Stimulated activated CD4-positive, alpha-beta T cell treated with anti-CD3 and anti-CD28 coated beads, Interleukin-12 subunit alpha, Interleukin-12 subunit beta, amount 100 ng/mL, for 4 hours (primary cell): ENCODE measurements at places on chromosomes 4 and X.

GRCh38 chrX:121028419-121028818, 19.0 kb upstream of the GLUD2 start:
- no peak for DNase-seq

DNA sequence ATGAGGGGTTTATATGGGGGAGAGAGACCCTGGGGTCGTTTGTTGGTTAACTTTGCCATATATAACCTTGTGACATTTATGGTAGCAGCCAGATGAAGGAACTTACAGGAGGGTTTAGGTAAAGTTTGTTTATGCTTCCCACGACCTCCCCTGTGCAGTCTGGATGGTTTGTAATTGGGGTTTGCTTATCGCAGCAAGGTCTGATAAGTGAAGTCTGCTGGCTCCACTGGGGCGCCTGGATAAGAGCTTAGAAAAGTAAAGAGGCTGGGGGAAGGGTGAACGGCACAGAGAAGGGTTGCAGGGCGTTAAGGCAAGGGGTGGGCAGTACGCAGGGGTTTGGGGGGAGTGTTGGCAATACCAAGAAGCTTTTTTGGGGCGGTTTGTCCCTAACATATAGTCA, 98.7 kb downstream of the KDM6A start:
- no peak for DNase-seq

DNA sequence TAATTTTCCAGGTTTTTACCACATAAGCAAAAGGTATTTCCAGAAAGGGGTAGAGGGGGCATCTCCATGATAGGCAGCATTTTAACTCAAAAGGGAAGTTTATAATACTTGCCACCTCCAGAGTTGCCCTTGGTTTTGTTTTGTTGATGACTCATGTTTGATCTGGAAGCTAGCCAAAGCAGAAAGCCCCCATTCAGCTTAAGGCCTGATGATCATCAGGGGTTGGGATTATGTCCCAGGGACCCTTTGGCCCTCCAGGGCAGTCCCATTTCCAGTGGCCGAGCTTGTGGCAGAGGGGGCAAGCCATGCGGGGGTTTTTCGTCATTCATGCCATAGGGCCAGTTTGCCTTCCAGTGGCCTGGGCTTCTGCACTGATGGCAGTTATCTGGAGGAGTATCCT, 143.0 kb upstream of the PLAC1 start:
- no peak for DNase-seq

- DNase-seq = no peak
Measured at GRCh38 chr4:37490391-37491347, 195.5 kb downstream of the RELL1 start.

GRCh38 chr4:107951551-107951950, 20.2 kb downstream of the CYP2U1 start:
- no peak for DNase-seq

DNA sequence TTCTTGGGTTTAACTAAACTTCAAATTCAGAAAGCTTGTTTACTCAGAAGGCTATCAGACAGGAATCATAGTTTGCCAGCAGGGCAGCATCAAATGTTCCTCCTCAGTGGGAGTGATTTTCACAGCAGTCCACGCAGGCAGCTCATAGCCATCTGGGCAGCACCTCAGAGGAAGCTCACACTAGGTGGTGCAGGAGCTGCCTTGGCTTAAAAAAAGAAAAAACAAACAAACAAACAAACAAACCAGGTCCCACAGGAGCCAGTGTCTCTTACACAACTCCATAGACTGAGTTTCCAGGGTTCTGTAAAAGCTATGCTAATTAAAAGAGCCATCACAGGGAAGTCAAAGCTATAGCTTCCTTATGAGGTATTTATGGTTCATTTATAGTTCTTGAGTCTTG, 10.5 kb upstream of the KLHL5 start:
- DNase-seq = no peak

DNA sequence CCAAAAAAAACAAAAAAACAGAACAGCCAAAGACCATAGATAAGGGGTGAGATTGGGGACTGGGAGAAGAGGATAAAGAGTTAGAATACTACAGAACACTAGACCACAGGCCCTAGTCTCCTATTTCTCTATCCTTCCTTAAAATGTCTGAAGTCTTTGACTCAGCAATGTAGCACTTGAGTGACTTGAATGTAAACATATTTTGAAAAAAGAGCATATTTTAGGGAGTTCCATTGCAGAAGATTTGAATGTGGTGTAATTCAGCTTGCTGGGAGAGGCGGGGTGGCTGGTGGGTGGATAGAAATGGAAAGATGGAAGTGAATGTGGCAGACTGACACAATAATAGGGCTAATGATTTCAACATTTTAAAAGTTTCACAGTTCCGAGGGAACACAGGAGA, 144.9 kb downstream of the CHIC2 start:
- DNase-seq = no peak

- no peak for DNase-seq
Measured at GRCh38 chr4:31803526-31804195, 1083.5 kb downstream of the PCDH7 start.

- DNase-seq = no peak
Measured at GRCh38 chr4:182111586-182111985, 131.6 kb upstream of the TENM3 start.

DNA sequence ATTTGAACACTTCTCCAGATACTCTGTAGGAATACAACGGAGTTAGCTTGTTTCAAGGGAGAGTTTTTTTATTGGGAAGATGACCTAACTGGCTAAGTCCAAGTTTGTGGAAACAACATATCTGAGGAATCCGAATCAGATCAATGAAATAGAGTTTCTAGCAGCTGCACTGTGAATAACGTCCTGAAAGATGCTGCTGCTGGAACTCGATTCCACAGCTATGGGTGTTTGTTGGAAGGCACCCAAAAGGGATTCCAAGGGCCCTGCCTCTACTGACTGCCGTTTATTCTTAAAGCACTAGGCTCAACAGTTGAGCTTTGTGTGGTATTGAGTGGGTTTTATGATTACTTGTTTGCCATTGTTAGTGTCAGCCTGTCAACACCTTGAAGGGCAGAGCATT, 6.6 kb upstream of the GBA3 start:
- no peak for DNase-seq

GRCh38 chrX:132609362-132609848, 120.6 kb upstream of the MBNL3 start:
- DNase-seq = no peak

DNA sequence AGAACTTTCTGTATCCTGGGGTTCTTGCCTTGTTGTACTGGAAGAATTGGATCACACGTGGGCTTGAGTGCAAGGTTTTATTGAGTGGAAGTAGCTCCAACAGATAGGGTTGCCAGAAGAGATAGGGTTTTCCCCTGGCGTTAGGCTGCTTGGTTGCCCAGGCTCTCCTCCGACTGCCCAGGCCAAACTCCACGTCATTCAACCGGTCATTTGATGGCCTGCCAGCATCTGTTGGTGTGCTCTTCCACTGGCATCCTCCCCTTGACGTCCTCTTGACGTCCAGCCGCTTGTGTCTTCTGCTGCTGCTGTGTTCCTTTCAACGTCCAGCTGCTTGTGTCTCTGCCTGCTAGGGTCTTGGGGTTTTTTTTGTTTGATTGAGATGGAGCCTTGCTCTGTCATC, 340.3 kb upstream of the ZCCHC13 start:
- DNase-seq = no peak

DNA sequence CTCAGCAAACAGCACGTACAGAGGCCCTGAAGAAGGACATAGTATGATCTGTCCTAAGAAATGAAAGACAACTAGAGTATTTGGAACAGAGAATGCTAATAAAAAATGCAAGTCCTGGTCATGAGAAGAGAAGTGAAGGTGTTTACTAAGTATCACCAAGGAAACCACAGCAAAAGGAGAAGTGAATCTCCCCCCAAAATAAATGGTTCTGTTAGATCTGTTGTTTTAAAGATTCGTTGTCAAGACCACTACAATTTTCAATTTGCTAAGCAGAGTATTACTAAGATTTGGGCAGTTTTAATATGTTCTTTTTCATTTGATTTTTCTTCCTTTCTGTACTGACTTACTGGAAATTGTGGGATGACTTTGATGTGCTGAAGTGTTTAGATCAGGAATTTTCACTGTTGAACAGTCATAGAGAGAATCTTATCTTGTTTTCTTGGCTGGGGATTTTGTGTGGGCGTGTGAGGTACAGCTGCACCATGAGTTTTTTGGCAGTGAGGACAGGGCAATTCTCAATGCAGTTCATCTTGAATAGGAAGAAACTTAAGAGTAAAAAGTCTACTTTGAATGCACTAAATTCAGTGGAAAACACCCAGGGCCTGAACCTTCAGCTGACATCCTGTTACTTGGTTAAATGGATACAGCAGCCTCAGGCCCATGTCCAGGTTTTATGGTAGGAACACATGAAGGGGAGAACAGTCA, 132.2 kb downstream of the STIM2 start:
- DNase-seq = no peak

DNA sequence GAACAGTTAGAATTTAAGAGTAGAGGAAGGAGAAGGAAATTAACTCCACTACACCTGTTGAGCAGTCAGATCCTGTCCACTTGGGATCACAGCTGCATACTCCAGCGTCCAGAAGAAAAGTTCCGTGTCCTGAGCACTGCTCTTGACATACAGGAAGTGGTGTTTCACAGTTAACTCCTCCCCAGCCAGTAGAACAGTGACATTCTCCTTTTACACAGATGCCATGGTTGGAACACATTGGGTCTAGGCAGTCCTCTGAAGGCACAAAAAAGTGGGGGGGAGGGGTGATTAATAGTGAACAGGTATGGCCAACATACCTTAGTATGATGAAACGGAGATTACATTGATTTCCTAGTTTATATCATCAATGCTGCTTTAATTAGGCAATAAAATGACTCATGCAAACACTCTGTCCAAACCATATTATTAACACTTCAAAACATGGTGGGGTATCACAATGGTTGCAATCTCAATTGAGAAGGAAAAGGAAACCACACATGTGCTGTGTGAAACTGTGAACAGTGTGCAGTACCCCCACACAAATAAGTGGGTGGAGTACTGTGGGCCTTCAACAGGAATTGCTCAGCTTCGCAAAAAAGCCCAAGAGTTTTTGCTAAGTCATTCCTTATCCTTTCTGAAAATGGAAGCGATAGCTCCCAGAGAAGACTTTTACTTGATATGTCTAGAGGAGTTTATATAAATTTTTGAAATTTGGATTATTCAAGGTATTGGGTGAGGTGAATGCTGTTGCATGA, 295.6 kb downstream of the SH2D1A start:
- no peak for DNase-seq

DNA sequence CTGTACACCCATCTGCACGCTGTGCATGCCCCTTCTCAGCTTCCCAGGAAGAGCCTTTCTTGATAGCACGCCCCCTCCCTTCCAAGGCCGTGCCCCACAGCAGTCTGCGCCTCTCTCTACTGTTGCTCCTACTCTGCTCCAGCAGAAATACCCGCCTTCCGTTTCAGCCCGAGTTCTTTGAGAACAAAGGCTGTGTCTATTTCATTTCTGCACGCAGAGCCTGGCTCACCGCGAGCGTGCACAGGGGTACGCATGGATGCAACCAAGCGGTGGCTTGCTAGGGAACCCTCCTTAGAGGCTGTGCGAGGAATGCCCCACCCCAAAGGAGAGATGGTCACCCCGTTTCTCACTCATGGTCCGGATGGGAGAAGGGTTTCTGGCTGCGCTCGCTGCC, 485 bp downstream of the AADAT start:
- DNase-seq = no peak

DNA sequence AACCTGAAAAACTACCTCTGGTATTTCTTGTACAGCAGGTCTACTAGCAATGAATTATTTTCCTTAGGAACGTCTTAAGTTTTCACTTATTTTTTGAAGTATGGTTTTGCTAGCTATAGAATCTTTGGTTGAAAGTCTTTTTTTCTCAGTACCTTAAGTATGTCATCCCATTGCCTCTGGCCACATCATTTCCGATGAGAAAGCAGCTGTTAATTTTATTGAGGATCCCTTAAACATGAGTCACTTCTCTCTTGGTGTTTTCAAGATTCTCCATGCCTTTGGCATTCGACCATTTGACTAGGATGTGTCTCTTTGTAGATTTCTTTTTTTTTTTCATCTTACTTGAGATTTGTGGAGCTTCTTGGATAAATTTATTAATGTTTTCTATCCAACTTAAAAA, 803.8 kb upstream of the AMOT start:
- DNase-seq = no peak

- no peak for DNase-seq
Measured at GRCh38 chrX:10160211-10160610, 3.4 kb downstream of the CLCN4 start.

GRCh38 chr4:36237366-36238313, 6.7 kb downstream of the ARAP2 start:
- DNase-seq = no peak

DNA sequence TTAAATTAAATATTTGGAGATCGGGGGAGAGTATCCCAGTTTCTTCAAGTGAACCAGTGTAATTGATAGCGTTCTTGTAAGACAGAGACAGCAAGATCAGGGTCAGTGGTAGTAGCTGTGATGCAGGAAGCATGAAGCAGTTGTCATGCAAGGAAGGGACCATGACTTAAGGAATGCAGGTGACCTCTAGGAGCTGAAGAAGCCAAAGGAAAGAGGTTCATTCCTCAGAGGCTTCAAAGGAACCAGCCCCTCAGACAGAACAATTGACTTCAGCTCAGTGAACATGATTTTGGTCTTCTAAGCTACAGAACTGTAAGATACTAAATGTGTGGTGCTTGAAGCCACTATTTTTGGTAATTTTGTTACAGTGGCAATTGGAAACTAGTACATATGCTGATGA, 51.6 kb downstream of the GLRB start:
- DNase-seq = no peak

DNA sequence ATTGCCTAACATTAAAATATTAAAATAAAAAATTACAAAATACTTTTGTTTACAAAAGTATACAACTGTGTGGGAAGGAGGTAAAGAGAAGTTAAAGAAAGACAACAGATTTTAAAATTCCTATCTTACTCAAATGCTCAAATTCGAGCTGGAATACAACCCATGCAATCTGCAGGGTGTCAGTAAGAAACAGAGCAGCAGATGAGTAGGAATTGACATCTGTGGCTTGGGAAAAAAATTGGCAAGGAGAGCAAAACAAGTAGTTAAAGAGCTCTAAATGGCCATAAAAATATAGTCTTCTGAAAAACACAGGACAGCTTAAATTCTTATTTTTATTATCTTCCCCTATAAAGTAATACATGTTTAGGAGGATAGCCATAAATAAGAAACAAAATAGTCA, 1609.0 kb upstream of the AGA start:
- no peak for DNase-seq

DNA sequence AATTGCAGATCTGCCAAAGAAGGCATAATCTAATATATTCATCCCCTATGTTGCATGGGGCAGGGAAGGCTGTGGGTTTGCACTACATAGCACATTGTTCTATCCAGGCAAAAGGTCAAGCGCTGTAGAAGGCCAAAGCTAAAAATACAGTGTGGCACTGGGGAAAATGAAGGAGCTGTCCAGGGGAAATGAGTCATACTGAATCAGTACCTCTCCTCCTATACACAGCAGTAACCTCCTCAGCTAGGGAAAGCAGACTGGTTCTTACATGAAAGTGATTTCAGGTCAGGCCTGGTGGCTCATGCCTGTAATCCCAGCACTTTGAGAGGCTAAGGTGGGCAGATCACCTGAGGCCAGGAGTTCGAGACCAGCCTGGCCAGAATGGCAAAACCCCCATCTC, 31.0 kb upstream of the SLC25A4 start:
- DNase-seq = no peak

GRCh38 chrX:109886122-109886761, 116.7 kb upstream of the TMEM164 start:
- peak; percentile 4 for DNase-seq
